ENCODE measurements at places on chromosomes 4 and X.

GRCh38 chr4:184653650-184654049, 4.1 kb downstream of the PRIMPOL start:
- no peak for DNase-seq

DNA sequence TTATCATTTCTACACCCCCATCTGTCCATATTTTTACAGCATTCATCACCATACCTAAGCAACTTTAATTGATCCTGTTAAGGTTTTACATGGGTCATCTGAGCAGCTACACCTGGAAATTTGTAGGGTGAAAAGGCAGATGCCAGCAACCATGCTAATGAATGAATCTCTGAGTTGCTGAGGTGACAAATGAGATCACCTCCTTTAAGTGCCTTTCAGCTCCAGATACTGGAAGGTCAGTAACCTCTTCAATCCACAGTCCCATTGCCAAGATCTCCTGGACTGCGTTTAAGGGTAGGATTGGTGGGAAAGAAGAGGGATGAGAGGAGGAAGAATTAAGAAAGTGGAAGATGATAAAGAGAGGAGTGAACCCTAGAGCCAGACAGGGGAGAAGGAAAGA, 8.5 kb upstream of the BMP3 start:
- DNase-seq = no peak

DNA sequence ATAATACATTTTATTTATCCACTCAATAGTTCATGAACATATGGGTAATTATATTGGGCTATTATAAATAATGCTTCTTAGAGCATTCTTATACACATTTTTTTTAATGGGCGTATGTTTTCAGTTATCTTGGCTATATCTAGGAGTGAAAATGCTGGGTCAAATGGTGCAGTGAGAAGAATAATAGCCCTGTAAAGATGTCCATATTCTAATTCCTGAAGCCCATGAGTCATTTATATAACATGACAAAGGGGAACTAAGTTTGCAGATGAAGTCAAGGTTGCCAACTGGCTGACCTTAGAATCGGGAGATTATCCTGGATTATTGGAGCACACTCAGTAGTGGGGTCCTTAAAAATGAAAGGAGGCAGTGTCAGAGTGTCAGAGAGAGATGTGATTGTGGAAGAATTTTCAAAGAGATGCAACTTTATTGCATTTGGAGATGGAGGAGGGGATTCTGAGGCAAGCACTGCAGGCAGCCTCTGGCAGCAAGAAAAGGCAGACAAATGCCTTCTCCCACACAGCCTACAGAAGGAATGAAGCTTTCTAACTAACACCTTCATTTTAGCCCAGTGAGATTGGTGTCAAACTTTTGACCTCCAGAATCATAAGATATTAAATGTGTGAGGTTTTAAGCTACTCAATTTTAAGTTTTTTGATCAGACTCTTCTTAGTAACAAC, 106.1 kb upstream of the HS3ST1 start:
- DNase-seq = no peak

- no peak for DNase-seq
Measured at GRCh38 chr4:136841526-136841925, 690.8 kb downstream of the PCDH18 start.

- DNase-seq = no peak
Measured at GRCh38 chr4:61373901-61374440, 173.8 kb downstream of the ADGRL3 start.

DNA sequence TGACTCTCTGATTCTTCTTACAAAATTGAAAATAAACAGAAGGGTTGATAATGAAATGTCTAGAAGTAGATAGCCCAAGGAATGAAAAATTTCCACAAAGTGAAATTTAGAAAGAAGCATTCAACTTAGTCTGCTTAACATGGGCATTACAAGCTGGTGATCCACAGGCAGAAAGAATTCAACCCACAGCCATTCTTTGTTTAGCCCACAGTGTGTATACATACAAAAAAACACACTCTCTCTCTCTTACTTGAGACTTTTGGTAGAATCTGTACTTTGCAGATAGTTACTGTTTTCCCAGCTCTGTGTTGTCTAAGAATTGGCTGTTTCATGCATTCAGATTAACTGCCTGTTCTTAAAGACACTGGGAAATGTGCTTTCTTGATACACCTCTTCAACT, 159.8 kb downstream of the SLC4A4 start:
- DNase-seq = no peak

DNA sequence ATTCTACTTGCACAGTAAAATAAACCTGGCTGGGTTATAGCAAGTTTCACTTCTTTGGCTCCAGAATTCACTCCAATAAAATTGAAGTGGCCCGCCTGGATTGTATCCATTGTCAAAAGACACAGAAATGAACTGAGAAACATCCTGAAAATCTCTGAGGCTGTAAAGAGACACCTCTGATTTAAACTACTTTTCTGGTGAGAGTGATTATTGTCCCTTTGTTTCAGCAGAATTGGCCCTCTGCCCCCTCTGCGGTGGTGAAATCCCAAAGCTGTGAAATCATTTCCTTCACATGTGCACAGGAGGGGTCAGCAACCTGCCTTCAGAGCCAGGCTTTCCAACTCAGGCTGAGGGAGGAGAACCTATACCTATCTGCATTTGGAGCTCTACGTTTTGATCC, 23.0 kb downstream of the GAB3 start:
- DNase-seq = no peak

- no peak for DNase-seq
Measured at GRCh38 chrX:136586386-136586785, 54.4 kb downstream of the VGLL1 start.

GRCh38 chrX:149044471-149044870, 460.6 kb downstream of the IDS start:
- DNase-seq = no peak

DNA sequence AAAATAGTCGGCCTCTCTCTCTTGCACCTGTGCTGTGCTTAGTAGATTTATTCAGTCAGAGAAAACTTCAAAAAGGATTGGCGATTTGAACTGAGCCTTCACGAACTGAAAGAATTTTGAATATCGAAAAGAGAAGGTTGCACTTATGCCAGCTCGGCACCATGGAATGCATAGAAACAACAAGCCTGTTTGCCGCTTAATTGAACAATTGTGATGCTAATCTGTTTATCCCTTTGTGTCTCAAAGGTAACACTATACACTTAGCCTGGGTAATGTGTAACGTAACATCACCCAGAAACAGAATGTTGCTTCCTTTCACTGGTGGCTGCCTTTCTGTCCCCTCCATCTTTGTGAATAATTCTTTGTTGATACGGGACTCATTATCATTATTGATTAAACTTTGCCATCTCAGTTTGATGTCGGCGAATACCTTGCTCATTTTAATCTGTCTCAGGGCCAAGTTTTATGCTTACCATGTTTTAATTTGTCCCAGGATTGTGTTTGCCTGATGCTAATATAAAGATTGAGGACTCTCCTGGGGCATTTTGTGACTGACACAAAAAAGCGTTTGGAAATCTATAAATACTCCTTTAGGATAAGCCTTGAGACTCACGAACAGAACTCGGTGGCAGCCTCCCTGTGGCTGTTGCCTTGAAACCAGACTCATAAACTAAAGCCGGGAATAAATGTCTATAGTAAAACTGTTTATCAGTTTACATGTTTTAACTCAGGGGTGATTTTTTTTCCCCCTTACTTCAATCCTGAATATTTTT, 400.5 kb downstream of the RAPGEF2 start:
- no peak for DNase-seq

DNA sequence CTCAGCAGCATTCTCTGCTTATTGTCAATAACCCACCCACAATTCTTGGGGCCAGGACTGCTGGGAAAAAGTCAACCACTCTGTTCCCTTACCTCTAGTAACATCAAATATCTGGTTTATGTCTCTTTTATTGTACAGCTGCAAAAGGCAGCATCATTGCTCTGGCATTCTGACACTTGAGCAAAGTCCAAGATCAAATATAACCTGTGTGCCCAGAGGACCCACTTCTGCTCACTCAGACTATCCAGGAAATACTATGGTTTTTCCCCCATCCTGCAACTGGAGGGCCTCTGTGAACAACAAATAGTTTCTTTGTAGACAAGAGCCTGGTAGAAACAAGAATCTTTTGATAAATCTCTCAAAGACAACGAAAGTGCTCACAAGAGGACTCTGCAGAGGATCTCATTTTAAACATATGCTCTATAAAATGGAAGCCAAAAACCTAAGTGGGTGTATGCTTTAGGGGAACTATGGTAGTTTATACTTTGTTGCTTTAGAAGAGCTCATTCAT, 154.7 kb downstream of the RAB28 start:
- DNase-seq = no peak

DNA sequence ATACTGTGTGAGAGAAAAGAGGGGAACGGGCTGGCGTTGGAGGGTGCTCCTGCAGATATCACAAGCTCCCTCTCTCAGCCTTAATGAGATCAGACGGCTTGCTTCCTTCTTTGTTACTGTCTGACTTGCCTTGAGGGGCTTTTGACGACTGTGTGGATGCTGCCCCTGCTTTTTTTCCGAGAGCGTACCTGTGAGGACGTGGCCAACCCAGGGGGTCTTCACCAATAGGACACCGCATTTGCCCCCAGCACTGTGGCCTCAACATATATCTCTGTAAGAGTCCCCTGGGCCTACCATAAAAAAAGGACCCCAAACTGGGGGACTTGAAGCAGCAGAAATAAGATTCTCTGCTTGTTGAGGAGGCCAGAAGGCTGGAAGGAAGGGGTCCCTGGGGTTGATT, 143.9 kb downstream of the SHOX start:
- no peak for DNase-seq

- no peak for DNase-seq
Measured at GRCh38 chr4:38366997-38367396, 297.0 kb upstream of the KLF3 start.

GRCh38 chr4:105140684-105141490, 5.8 kb upstream of the TET2 start:
- peak; percentile 13 for DNase-seq

DNA sequence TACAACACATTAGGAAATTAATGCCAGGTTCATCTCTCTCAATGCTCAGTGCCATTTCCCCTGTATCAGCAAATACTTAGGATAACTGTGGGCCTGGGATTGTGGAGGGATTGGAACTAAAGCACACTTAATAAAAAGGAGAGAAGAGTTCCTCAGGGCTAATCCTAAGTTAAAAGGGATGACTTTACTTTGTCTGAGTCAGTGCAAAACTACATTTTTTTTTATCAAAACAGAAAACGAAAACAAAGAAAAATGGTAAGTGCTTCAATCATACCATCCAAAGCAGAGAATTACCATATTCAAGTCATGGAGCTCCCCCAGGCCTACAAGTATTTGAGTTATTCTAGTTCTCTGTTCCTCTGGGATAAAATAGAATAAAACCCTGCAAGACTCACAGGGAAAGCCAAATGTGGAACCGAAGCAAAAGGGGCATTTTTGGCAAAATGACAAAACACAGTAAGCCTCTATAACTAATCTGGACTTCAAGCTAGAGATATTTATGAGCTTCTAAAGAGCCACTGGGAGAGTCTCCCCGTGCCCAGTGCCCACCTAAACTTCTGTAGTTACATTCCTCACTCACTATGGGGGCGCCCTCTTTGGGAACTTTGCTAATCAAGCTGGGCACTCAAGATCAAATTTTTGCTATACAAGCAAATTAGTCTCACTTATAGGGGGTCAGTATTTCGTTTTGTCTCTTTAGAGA, 53.4 kb downstream of the PALLD start:
- no peak for DNase-seq

DNA sequence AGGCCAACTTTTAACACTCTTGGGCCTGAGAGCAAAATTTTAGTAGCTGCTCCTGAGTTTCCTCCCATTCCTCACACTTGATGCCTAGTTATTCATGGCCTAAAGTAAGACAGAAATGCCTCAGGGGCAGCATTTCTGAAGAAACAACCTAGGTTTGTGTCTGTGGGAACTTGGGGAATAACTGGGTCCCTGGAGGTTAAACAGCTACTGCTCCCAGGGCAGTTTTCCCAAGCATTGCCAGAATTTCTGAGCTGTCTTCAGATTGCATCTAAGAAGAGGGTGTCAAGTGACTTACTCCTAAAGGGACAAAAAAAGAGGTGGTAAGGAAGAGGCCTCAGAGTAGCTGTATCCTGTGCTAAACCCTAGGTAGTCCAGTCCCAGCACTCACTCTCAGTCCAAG, 130.8 kb upstream of the ACSL4 start:
- no peak for DNase-seq

DNA sequence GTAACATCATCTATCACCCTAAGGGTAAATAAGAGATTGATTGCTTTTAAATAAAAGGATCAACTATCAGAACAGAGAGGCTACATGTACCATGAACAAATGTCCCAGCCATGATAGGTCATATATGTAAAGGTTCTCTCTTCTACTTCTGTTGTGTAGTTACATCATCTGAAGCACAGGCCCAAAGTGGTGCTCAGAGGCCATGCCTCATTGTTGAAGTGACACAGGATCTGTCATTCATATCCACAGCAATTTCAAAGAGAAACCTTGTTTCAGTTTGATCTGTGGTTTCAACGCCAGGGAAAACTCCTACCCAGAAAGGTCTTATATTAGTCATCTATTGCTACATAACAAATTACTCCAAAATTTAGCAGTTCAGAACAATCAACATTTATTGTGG, 269.2 kb upstream of the MAOA start:
- no peak for DNase-seq

DNA sequence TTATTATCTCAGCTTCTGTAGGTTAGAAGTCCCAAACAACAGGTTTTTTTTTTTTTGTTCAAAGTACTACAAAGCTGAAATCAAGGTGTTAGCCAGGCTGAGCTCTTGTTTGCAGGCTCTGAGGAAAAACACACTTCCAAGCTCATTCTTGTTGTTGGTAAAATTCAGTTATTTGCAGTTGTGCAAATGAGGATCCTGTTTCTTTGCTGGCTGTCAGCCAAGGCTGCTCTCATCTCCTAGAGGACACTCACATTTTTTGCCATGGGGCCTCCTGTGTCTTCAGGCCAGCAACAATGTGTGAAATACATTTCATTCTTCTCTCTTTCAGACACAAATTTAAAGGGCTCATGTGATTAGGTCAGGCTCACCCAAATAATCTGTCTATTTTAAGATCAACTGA, 60.3 kb upstream of the HSD17B10 start:
- DNase-seq = peak; percentile 20
